ENCODE measurements at places on chromosomes 5 and 9.
A peak's percentile ranks its signal among the peaks of the same experiment; 100 is the strongest.

DNA sequence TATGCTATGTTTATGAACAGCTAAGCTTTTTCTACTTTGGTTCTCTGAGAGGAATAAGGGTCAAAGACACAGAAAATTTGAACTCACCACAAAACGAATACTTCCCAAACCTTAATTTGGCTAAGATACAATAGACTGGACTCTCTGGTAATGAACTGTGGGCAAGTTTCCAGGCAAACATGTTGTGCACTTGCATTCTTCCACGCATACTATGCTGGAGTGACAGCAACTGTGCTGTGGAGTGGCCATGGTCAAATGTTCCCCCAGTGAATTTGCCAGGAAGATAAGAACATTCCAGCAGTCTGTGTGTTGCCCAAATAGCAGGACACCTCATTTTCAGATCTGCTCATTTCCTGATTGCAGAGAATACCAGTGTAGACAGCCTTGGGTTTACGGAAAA is 275.3 kb upstream of the IL12B start:
- DNase-seq: no peak

DNA sequence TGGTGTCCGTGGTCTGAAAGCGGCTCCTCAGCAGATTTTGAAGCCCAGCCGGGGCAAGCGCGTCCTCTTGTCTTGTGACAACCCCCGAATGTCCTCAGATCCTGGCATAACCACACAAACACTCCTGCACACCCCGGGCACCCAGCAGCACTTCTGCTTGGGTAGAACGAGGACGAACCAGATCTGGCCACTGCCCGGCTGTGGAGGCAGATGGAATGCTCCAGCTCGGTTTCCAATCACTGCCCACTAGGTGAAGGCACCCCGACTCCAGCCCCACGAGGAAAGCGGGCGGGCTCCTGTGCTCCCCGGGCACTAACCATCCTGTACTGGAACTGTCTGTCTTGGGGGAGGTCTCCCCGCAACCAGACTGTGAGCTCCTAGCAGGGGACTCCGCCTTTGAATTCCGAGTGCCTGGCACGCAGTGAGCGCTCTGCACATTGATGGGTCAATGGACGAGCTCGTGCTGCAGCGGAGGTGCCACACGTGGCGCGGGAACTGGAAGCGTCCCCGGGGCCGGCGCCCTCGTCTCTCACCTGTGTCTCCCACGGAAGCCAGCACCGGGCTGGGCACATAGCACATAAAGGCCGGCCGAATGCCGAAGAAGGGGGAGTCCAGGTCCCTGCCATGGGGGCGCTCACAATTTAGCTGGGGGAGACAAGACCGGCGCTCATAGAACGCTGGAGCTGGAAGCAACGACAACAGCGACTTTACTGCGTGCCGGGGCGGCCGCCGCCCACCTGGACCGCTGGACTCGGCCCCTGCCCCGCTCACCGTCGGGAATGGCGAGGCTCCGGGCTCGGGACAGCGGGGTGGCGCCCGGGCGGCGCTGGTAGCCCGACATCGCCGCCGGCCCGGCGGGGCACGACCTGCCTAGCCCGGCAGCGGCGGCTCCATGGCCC is 608 bp downstream of the ENTR1 start:
- no peak for DNase-seq

GRCh38 chr5:167533814-167534795 is 757.3 kb upstream of the WWC1 start:
- no peak for DNase-seq

- DNase-seq: peak; percentile 38
Observed at GRCh38 chr9:99867536-99867935, 38.9 kb upstream of the STX17 start.

- DNase-seq: no peak
Observed at GRCh38 chr5:31531543-31531887, 378 bp downstream of the DROSHA start.

GRCh38 chr9:128701227-128701854 is 962 bp upstream of the PKN3 start:
- no peak for DNase-seq

DNA sequence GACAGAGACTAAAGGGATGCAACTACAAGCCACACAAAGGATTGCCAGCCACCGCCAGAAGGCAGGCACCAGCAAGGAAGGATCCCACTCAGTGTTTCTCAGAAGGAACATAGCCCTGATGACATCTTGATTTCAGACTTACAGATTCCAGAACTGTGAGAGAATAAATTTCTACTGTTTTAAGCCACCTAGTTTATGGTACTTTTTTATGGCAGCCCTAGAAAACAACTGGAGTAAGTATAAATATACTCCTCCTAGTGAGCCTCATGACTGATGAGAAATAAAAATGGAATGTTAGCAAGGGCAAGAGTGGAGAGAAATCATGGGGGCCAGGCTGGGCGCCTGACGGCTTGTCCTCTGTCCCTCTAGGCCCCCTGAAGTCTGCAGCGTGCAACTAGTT is 307.3 kb downstream of the PIK3R1 start:
- DNase-seq: no peak

DNA sequence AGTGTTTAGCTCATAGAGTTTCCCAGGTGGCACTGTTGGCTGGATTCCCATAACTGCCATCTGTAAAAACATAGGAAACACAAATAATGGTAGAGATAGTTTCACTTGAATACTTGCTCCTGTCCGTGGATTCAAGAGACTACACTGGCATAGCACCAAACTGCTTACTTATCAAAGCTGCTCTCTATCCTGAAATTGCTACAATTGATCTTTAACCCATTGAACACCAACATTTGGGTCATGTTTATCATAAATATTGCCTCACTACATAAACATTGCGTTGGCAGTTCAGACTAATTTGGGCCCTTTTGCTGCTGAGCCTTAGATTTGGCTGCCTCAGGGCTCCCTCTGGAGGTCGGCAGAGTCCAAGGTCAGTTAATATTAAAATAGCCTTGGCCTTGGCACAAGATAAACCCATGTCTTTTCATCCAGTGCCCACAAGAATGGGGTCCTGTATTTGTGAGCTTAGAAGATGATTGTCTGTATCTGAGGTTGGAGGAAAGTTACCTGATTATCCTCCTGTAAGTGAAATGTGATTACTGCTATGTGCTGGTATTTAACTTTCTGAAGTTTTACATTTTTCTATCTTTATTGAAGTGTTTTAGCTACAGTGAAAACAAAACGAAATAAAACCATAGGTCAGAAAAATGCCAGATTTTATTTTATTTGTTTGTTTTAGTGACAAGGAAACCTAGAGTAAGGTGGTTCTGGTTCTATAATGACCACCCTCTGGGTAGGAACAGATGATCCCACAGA is 4.0 kb upstream of the RANBP3L start:
- peak; percentile 53 for DNase-seq

DNA sequence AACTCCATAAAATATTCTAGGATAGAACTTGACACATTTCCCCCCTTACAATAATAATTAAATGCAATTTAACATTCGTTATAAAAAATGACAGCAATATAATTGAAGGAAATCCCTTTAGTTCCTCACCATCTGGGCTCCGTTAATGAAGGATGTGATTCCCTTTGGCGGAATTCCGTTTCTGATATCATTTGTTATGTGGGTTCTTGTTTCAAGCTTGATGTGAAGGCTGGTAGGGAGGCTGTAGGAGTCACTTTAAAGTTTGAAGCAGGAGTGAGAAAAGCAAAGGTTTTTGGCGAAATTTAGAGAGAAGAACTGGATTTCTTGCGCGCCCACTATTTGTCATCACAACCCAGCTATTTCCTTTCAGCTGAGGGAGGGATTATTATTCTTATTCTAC is 4.0 kb downstream of the RGS7BP start:
- DNase-seq: no peak

- no peak for DNase-seq
Observed at GRCh38 chr9:131273146-131273855, 3.0 kb downstream of the FAM78A start.

GRCh38 chr9:88786291-88787079 is 204.8 kb upstream of the S1PR3 start:
- DNase-seq: no peak

DNA sequence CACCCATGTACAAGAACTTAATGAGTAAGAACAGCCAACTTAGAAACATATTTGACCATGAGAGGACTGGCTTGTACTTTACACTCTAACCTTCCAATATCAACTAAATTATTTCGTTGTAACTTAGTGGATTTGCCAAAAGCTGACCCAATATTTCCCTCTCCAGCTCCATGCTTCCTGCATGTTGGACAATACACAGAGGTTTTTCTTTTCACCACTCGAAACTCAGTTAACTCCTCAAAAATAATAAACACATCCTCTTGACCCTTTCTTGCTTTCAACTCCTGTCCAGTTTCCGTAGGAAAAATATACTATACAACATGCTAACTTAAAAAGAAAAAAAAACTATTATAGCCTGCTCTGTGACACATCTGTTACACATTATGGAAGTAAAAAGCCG is 188.9 kb downstream of the MPDZ start:
- no peak for DNase-seq

DNA sequence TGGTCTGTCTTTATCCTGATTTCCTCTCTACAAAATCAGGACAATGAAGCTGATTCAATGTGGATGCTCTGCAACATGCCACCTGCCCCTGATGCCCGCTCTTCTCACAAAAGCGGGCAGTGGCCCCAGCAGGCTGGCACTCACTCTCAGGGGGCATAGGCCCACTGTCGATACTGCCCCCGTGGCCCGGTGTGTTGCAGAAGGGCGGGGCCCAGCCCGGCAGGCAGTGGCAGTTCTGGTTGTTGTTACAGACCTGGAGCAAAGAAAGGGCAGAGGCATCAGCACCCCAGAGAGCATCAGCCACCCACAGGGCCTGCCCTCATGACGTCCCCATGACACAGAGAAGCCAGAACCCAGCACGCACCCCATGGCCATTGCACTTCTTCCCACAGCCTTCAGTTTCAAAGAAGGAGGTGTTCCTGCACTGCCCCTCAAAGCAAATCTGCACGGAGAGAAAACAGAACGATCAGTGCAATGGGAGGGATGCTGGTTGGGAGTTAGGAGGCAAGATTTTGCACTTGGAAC is 31.5 kb downstream of the NIPAL4 start:
- DNase-seq: no peak

DNA sequence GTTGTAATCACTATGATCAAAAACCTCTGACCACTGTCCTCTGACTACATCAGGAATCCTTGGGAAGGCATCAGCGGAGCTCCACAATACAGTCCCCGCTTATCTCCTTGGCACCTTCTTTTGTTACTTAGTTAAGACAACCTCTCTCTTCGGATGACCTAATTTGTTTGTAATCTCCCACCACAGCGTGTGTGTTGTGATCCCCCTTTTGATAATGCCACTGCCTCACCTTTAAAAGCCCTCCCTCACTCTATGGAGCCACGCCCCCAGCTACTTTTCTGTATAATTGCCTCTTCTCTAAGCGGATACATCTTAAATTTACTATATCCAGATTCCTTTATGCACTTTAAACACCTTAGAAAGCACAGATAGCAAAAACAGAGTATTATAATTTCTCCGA is 35.9 kb downstream of the OR2Y1 start:
- DNase-seq: no peak

DNA sequence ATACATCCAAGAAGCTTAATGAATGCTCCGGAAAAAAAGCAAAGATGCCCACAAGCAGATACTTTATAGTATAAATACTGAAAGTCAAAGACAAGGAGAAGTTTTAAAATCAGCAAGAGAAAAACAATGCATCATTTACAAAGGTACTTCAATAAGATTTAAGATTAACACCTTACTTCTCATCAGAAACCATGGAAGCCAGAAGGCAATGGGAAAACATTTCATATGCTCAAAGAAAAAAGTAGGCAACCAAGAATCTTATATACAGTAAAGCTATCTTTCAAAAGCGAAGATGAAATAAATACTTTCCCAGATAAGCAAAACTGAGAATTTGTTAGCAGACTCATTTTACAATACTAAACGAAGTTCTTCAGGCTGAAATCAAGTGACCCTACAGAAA is 51.1 kb downstream of the ABHD17B start:
- DNase-seq: no peak

DNA sequence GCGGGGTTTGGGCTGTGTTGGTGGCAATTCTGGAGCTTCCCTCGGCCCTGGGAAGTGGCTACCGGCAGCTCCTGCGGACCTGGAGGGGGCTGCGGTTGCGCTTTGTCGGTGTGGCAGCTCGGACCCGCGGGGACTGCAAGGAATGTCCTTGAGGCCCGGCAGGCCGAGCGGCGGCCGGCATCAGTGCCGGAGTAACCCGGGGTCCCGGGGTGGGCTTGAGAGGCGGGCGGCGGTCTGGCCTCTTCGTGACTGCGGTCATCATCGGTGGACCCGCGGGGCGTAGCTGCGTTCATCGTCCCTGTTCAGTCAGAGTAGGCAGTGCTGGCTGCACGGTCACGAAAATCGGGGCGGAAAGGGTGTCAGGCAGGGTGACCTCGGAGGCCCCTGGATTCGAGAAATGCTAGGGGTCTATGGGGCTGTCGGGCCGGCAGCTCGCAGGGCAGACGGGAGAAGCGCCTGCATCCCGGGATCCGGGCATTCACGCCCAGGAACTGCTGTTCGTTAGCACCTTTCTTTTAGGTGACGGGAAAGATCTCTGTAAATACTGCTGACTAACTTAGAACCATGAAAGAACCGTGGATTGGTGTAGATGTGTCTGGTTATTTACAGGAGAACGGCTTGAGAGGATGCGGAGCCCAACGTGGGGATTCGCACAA is 474 bp downstream of the HMGCR start:
- no peak for DNase-seq

- no peak for DNase-seq
Observed at GRCh38 chr9:114416906-114417305, 29.1 kb upstream of the AKNA start.

DNA sequence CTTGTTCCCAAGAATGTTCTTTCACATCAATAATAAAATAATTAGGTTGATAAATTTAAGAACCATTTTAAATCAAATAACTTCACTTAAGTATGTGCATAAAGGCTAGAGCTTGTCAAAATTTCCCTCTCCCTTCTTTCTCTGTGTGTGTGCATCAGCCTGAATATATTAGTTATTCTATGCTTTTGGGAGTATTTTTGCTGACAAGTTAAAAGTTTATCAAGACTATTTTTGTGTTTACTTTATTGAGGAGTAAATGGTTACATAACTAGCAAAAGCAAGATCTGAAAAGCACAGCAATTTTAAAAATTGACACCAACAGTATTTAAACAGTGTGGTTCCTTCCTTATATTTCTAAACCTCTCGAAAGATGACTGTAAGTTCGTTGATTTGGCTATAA is 261.7 kb downstream of the ISL1 start:
- DNase-seq: no peak

All from HT1080 (cell line).